ENCODE measurements at places on chromosomes 13 and 19. TPM values are rescaled to one million over a fixed set of nuclear protein-coding genes. Genes with fewer than 3 reads are reported as not detected.

- peak; percentile 91 for DNase-seq
- H3K4me3 ChIP-seq: peak overlapping the region; percentile 3
- no peaks in the 10 kb centered on the region for H3K36me3 ChIP-seq
- H3K27ac ChIP-seq: peak overlapping the region; percentile 75
- H3K4me1 ChIP-seq: peaks cover 41% of the 10 kb centered on the region
Measured at GRCh38 chr13:110338441-110339101, 31.5 kb downstream of the COL4A2 start.

- no peaks in the 10 kb centered on the region for H3K27me3 ChIP-seq
- H3K4me3 ChIP-seq: no peak overlapping the region
Measured at GRCh38 chr13:43877766-43878165, 1.8 kb downstream of the CCDC122 start.

DNA sequence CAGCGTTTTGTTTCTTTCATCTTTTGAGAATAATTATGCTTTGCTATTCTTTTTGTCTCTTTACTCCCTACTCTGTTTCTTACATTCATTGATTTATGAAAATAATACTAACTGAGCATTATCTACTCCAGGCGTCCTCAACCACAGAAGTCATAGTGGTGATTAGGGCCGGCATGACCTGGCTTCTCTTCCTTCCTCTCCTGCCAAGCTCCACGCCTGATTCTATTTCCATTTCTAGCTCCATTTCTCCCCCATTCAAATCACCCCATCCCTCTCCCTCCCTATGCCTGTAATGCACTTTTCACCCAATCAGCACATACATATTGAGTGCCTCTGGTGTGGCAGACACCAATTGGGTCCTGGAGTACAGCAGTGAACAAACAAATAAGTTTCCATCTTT, 183.2 kb upstream of the GPR12 start:
- no peak overlapping the region for H3K27ac ChIP-seq
- H3K27me3 ChIP-seq: peaks cover 12% of the 10 kb centered on the region
- no peaks in the 10 kb centered on the region for H3K36me3 ChIP-seq
- no peak overlapping the region for H3K4me3 ChIP-seq
- H3K4me1 ChIP-seq: peaks cover 2% of the 10 kb centered on the region
- no peak for DNase-seq

DNA sequence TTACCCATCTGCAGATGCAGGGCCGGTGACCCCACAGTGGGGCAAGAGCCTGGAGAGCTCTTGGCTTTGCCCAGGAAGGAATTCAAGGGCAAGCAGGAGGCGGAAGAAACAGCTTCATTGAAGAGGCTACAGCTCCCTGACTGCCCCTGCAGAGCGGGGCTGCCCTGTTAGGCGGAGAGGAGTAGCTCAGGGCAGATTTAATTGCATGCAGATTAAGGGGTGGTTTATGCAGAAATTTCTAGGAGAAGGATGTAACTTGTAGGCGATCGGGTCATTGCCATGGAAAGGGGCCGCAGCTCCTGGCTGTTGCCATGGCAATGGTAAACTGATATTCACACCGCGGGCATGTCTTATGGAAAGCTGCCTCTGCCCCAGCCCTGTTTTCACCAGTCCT, 94.1 kb downstream of the ATP11A start:
- peaks cover 2% of the 10 kb centered on the region for H3K4me1 ChIP-seq
- no peak overlapping the region for H3K27ac ChIP-seq
- DNase-seq: no peak
- no peaks in the 10 kb centered on the region for H3K36me3 ChIP-seq

DNA sequence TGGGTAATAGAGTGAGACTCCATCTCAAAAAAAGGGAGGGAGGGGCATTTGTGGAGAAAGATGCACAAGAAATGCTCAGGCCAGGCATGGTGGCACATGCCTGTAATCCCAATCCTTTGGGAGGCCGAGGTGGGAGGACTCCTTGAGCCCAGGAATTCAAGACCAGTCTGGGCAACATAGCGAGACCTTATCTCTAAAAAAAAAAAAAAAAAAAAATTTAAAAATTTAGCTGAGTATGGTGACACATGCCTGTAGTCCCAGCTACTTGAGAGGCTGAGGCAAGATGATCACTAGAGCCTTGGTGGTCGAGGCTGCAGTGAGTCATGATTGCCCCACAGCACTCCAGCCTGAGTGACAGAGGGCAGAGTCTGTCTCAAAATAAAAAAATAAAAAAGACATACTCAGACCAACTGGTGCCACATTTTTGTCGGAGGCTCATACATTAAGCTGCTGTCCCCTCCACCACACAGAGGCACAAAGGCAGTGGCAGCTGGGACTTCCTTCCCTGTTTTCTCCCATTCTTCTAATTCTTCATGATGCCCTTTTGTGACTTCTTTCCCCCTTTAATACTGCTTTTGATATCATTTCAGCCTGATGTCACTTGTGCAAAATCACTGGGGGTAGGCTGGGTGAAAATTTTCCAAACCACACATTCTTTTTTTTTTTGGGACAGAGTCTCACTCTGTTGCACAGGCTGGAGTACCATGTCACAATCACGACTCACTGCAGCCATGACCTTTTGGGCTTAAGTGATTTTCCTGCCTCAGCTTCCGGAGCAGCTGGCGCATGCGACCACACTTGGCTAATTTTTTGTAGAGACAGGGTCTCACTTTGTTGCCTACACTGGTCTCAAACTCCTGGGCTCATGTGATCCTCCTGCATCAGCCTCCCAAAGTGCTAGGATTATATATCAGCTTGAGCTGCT, 26.8 kb upstream of the CXCL17 start:
- H3K36me3 ChIP-seq: no peaks in the 10 kb centered on the region
- H3K27ac ChIP-seq: no peak overlapping the region
- H3K4me3 ChIP-seq: no peak overlapping the region

GRCh38 chr19:51652266-51652665, 5.6 kb upstream of the SIGLEC14 start:
- H3K27ac ChIP-seq: no peak overlapping the region
- no peak for DNase-seq
- no peak overlapping the region for H3K4me3 ChIP-seq
- H3K27me3 ChIP-seq: no peaks in the 10 kb centered on the region

Gene CYP2A7
- not detected for polyA plus RNA-seq

DNA sequence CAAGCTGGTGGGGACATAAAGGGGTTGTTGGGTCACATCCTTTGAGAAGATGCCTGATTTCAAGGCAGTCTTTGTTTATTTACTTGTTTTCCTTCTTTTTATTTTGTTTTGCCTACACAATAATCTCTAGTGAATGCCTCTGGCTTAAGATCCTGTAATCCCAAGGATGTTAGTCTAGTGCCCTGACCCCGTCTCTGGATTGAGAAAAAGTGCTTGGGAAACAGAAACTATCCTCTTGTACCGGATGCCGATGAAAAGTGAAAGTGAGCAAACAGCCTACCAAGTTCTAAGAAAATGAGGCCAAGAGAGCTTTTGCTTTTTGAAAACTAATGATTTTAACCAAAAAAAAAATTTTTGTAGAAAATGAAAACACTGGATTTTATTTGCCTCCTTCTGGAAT, 42.1 kb upstream of the C1QTNF9 start:
- no peak for DNase-seq
- peak overlapping the region; percentile 10 for H3K27ac ChIP-seq
- peaks cover 6% of the 10 kb centered on the region for H3K4me1 ChIP-seq
- no peaks in the 10 kb centered on the region for H3K27me3 ChIP-seq
- no peaks in the 10 kb centered on the region for H3K36me3 ChIP-seq

GRCh38 chr19:44573627-44574026, 39.7 kb upstream of the IGSF23 start:
- no peak overlapping the region for H3K27ac ChIP-seq
- H3K36me3 ChIP-seq: no peaks in the 10 kb centered on the region
- DNase-seq: no peak
- H3K27me3 ChIP-seq: no peaks in the 10 kb centered on the region
- no peaks in the 10 kb centered on the region for H3K4me1 ChIP-seq

GRCh38 chr19:13022859-13023636, 27.8 kb downstream of the NFIX start:
- peak overlapping the region; percentile 55 for H3K4me3 ChIP-seq
- DNase-seq: peak; percentile 98
- H3K4me1 ChIP-seq: peaks cover 29% of the 10 kb centered on the region

DNA sequence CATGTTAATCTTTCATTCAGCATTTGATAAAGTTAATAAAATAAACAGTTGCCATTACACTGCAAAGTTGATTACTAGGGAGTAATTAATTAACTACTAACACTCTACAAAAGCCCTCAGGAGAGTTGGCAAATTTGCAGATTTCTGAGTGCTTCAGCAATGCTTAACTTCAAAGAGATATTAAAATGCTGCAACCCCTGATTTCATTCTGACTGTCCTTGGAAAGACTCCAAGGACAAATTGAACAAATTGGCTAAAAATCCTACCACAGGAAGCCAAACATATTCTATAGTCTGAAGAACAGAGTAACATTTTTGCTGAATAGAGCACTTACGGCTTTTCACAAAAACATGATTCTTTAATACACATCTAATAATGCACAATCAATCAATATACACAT, 1543.0 kb downstream of the SLITRK5 start:
- H3K4me1 ChIP-seq: no peaks in the 10 kb centered on the region
- H3K36me3 ChIP-seq: no peaks in the 10 kb centered on the region
- H3K27me3 ChIP-seq: no peaks in the 10 kb centered on the region
- DNase-seq: peak; percentile 31

DNA sequence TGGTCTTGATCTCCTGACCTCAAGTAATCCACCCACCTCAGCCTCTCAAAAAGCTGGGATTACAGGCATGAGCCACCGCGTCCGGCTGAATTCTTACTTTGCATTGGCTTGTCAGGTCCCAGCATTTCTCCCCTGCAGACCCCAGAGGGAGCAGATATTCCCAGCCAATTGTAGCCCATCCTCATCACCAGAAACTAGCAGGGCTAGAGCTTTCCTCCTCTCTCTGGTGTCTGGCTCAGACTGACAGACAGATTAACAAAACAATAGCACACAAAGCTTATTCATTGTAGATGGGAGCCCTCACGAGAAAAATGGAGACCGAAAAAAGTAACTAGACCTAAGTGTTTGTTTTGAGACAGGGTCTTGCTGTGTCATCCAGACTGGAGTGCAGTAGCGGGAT, 7.5 kb upstream of the MPV17L2 start:
- no peak overlapping the region for H3K27ac ChIP-seq
- no peaks in the 10 kb centered on the region for H3K27me3 ChIP-seq
- H3K36me3 ChIP-seq: no peaks in the 10 kb centered on the region
- no peak for DNase-seq
- H3K4me1 ChIP-seq: no peaks in the 10 kb centered on the region

Gene F10
- polyA plus RNA-seq: 39.9 TPM

Gene MEIS3
- 30.5 TPM for polyA plus RNA-seq

Measured in fibroblast of lung (primary cell).